Panc1 (cell line): ENCODE measurements at places on chromosomes 6 and 20.

DNA sequence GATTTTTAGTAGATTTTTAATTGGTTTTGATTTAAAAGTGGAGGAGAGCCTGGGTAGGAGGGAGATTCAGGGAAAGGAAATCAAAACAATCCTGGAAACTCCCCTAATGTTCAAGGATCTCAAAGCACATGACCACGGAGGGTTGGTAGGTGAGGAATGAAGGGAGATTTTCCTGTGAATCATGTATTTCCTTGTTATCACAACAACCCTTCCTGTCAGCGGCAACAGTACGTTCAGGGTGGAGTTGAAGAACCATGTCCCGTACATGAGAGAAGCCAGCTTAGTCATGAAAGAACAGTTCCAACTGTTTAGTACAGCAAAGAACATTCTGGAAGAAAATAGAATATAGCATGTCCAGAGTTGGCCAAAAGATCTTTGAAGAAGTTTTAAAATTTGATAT lies 79.4 kb upstream of the SCAF8 start:
- no peak for DNase-seq

DNA sequence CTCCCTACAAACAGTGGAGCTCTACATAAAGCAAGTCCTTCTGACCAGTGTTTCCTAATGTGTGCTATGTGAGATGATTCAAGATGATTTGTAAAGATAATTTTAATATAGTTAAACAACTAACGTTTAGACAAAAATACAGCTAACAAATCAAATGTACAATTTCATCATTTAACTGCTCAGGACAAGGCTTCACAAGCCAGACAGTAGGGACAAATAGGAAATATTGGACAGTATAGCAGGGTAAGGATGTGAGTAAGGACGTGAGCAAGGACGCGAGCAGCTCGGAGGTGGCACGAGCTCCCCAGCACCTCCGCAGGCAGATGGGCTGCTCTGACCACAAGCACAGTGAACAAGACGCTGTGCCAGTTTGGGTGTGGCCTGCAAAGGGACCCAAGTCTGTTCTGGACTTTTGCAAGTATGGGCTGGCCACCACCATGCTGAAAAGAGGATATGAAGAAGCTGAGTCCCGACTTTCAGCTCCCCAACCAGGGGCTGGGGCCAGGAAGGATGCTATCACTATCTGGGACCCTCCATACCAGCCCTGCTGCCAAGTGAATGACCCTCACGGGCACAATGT lies 14.5 kb downstream of the DIDO1 start:
- no peak for DNase-seq

DNA sequence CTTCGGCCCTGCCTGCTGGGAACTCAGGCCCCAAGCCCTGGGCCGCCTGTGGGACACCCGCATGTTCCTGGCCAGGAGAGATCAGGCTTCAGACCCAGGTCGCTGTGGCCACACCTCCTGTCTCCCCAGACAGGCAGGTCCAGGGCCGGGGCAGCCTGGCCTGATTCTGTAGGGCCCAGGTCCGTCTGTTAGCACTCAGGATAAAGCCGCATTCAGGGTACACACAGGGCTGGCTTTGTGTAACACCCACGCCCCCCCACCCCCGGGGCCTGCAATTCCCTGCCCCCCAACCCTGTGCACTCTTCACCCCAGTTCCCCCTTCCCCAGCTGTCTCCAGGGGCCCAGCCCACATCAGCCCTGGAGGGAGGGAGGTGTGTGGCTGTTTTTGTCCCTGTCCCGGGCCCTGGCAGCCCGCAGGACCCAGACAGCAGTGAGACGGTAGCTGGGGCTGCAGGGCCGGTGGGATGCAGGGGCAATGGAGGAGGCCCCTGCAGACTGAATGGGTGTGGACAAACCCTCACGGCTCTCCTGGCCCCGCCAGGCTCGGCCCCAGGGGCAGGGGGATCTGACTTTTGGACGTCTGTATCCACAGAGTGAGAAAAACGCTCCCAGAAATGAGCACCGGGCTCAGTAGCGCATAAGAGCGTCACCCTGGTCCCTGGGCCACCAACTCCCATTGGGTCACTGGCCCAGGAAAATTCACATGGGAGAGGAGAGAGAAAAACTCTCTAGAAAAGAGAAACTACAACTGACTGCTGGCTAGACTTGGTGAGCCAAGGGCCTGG lies 42.4 kb upstream of the ZBP1 start:
- DNase-seq = no peak

DNA sequence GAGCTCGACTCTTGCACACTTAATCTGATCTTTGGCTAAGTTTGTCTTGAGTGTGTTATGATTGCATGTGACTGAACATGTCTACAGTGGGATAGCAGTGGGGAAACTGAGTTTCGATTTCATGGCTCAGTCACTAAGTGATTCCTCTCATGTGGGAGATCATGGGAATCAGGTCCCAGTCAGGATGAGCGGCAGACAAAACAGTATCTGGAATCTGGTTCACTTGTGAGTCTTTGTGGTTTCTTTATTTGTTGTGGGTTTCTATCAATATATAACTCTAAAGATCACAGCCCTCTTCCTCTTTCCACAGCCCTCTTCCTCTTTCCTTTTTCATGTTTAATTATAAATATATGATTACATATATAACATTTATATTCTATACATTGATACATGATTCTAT lies 4.0 kb downstream of the RPP21 start:
- DNase-seq = no peak

DNA sequence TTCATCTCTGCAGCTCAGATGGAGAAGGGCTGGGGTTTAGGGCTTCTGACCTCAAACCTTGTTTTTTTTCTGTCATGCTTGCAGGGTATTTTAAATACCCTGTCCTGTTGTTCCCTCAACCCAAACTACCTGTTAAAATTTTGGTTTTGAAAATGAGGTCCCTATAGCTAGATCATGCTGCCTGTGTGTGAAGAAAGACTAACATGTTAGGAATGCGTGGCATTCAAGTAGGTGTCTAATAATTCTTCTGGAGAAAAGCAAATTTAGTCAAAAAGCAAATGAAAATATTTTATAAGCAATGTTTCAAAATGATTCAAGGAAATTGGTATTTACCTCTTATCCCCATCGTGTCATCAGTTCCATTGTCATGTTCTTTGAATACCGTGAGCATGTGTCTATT lies 77.2 kb upstream of the C20orf144 start:
- no peak for DNase-seq

- no peak for DNase-seq
Observed at GRCh38 chr20:20895537-20895936, 183.1 kb upstream of the RALGAPA2 start.
